Activated CD4-positive, alpha-beta memory T cell treated with anti-CD3 and anti-CD28 coated beads, Interleukin-2, amount 10 ng/mL, durations not matched to agents 7 days and 5 days (primary cell): ENCODE measurements at places on chromosomes 6 and 20. TPM values are rescaled to one million over a fixed set of nuclear protein-coding genes. Genes with fewer than 3 reads are reported as not detected.

WFDC10B gene
- total RNA-seq: not detected

DNA sequence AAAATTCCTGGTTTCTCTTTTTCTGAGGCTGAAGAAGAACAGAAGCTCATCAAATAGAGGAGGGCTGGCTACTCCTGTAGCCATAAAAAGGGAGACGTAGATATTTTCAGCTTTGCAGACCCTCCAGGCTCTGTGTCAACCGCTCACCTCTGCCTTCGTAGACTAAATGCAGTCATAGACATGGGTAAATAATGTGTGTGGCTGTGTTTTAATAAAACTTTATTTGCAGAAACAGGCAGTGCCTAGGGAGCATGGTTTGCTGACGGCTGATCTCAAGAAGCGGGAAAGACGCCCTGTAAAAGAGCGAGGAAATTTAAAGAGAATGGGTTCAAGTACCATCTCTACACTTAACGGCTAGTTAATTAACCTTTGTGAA lies 171.8 kb downstream of the BCAS1 start:
- H3K36me3 ChIP-seq: no peaks in the 10 kb centered on the region
- H3K4me3 ChIP-seq: no peak overlapping the region
- H3K4me1 ChIP-seq: peaks cover 55% of the 10 kb centered on the region
- no peaks in the 10 kb centered on the region for H3K27me3 ChIP-seq
- no peak overlapping the region for H3K27ac ChIP-seq

ZBTB46 gene
- total RNA-seq: 0.53 TPM

- no peaks in the 10 kb centered on the region for H3K36me3 ChIP-seq
- no peak overlapping the region for H3K4me3 ChIP-seq
- no peak overlapping the region for H3K27ac ChIP-seq
- H3K27me3 ChIP-seq: no peaks in the 10 kb centered on the region
These were observed 258.9 kb downstream of the GJA1 start for GRCh38 chr6:121694389-121694788.

GRCh38 chr6:3484946-3485345 lies 28.1 kb upstream of the SLC22A23 start:
- H3K4me3 ChIP-seq: no peak overlapping the region
- no peak overlapping the region for H3K27ac ChIP-seq
- peaks cover 3% of the 10 kb centered on the region for H3K4me1 ChIP-seq
- DNase-seq: no peak
- H3K27me3 ChIP-seq: peaks cover 20% of the 10 kb centered on the region

STX7 gene
- total RNA-seq: 20.2 TPM

GRCh38 chr20:47429409-47429808 lies 72.3 kb upstream of the NCOA3 start:
- no peak overlapping the region for H3K27ac ChIP-seq
- DNase-seq: no peak
- H3K36me3 ChIP-seq: peaks cover 14% of the 10 kb centered on the region
- H3K27me3 ChIP-seq: no peaks in the 10 kb centered on the region
- H3K4me3 ChIP-seq: no peak overlapping the region
